ENCODE measurements at places on chromosomes 5 and 9.

GRCh38 chr5:108361239-108361638 lies 20.7 kb downstream of the FBXL17 start:
- no peak for DNase-seq

DNA sequence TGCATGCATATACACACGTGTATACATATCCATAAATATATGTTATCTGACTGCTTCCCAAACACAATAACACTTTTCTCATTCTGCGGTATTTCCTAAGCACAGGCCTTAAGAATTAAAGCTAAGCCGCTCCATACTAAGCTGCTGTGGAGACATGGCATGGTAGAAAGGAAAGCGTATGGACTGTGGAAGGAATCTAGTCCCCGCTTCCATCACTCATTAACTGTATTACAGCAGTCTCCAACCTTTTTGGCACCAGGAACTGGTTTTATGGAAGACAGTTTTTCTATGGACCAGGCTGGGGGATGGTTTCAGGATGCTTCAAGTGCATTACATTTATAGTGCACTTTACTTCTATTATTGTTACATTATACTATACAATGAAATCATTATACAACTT lies 11.3 kb downstream of the CDKL3 start:
- DNase-seq: no peak

- no peak for DNase-seq
Measured at GRCh38 chr9:81213456-81213855, 475.9 kb downstream of the TLE1 start.

DNA sequence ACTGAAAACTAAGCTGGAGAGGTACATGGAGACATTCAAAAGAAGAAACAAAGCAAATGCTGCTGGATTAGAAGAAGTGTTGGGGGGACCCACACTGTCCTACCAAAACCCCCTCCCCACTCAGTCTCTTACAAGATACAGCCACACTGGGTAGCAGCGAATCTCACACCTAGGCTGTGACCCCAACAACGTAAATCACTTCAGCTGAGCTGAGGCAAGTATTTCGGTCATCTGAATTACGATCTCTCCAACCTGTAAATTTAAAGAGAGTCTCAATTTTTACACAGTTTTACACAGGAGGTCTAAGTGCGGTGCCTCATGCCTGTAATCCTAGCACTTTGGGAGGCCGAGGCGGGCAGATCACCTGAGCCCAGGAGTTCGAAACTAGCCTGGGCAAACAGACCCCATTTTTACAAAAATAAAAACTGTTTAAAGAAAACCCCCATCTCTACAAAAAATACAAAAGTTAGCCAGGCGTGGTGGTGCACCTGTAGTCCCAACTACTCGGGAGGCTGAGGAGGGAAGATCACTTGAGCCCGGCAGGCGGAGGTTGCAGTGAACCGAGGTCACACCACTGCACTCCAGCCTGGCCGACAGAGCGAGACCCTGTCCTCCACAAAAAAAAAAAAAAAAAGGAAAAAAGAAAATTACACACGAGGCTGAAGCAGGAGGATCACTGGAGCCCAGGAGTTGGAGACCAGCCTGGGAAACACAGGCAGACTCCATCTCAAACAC lies 3.4 kb downstream of the CAMSAP1 start:
- no peak for DNase-seq

GRCh38 chr5:65255294-65255693 lies 226.4 kb downstream of the ADAMTS6 start:
- no peak for DNase-seq

DNA sequence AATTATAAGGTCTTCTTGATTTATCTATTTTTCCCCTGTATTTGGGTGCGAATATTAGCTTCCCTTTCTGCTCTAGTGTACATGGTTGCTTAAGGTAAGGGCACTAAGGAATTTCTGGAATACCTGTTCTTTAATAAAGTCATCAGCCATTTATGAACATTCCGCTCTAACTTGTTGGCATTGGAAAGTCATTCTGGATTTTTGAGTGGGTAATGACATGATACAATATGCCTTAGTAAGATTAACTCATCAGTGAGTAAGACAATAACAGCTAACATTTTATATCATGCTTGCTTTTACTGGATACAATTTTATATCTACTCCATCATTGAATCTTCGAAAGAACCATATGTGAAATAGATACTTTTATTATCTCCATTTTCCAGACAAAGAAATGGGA lies 196.1 kb downstream of the ARRDC3 start:
- DNase-seq: no peak

DNA sequence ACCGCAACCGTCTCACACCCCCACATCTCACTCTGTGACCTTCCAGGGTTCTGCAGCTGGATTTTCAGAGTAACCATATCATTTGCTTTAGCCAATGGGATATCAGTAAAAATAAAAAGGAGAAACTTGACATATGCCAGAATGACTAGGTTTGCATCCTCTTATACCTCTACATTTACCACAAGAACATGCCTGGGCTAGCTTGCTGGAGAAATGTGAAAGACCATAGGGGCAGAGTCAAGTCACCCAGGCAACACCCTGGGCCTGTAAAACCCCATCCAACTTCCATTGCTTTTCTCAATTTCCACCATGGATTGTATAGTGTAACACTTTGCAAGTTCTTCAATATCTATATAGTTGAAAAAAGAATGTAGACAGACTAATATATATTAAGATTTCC lies 731.1 kb downstream of the PTPRD start:
- no peak for DNase-seq

- DNase-seq: no peak
Measured at GRCh38 chr5:132663771-132664695, 6.1 kb downstream of the IL13 start.
